CD4-positive, alpha-beta T cell treated with Interleukin-21 for 1 hour (primary cell): ENCODE measurements at places on chromosomes 16 and 17.

DNA sequence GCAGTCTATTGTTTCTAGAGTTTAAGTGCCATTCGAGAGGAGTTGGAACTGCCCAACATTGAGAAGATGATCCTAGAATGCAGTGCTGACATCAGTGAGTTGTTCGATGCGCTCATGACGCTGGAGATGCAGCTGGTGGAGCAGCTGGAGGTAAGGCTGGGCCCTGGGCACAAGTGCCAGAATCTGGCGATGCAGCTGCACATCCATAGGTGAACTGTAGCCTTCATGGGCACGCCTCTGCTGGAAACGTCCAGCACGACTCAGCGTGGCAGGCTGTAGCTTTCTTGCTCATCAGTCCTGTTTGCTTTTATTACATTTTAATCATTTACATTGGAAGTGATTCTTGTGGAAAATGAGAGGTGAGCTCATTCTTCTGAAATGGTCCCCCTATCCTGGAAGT, 31.7 kb downstream of the DRC3 start:
- DNase-seq, result no peak

- no peak for DNase-seq
Observed at GRCh38 chr17:63436523-63437110, 9.5 kb downstream of the CYB561 start.

DNA sequence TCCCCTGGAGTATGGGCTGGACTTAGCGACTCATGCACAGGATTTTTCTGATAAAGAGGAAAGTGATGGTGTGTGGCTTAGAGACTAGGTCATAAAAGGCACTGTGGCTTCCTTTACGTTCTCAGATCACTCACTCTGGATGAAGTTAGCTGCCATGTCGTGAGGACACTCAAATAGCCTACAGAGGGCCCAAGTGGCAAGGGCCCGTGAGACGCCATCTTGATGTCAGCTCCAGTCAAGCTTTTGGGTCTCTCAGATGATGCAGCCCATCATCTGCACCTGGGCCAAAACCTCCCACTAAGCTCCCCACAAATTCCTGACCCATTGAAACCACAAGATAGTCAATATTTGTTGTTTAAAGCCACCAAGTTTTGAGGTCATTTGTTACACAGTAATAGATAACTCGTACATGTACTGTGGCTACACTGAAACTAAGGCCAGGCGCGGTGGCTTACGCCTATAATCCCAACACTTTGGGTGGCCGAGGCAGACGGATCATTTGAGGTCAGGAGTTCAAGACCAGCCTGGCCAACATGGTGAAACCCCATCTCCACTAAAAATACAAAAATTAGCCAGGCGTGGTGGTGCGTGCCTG, 14.7 kb downstream of the ST6GALNAC2 start:
- no peak for DNase-seq

GRCh38 chr16:1789643-1790045, 3.9 kb downstream of the IGFALS start:
- no peak for DNase-seq

- DNase-seq, result no peak
Observed at GRCh38 chr17:46982577-46982976, 3.5 kb upstream of the RPRML start.

- DNase-seq, result no peak
Observed at GRCh38 chr16:68642436-68643101, 2.5 kb upstream of the CDH3 start.

GRCh38 chr17:42248351-42249179, 27.6 kb downstream of the STAT5B start:
- DNase-seq, result peak; percentile 94

DNA sequence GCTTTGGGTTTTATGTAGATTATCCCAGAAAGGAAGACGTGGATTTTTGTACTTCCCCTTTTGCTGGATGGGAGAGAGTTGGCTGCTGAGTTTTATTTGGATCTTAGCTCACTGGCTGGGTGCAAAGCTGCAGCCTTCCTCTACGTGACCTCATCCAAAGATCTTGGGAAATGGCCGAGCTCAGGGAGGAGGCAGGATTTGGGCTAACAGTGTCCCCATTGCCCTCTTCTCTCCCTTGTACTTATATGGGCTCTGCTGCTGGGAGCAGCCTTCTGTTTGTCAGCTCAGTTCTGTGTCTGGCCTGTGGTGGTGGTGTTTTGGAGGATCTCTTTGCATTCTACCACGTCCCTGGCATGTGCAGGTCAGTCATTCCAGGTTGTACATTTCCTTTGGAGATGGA, 2.0 kb downstream of the AOC3 start:
- no peak for DNase-seq

DNA sequence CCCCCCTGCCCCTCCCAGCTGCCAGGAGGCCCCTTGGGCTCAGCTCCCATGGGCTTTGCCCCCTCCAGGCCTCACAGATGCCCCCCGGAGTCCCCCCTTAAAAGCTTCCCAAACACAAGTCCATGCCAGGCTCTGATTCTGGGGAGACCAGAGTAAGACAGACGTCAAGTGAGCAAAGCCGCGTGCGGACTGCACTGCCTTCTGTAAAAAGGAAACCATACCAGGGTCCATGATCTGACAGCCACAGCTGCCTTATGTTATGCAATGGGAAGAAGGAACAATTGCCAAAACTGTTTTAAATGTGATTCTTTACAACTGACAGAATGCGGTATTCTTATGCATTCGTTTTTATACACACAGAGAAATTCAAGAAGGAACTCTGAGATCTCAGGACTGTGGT, 17.9 kb upstream of the HEXD start:
- no peak for DNase-seq

- DNase-seq, result no peak
Observed at GRCh38 chr16:77788181-77789084, at the start of gene VAT1L. VAT1L (plus strand) TSS chr16:77788564; CDS start chr16:77788683, 119 bp downstream.

- DNase-seq, result no peak
Observed at GRCh38 chr17:40625311-40625710, 22.3 kb downstream of the SMARCE1 start.

DNA sequence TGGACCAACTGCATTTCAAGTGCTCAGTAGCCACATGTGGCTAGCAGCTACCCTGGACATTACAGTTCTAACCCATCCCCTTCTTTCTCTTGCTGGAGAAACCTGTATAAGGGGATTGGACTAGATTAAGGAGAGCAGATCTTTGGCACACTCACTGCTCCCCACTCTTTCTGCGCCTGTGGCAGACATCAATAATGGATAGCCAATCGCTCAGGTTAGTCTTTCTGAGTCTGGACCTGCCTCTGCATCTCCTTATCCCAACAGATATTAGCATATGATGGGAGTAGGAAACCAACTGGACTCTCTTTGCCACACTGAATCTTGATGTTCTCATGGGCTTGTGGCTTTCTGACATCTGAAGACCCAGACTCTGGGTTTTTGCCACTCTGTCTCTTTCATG, 81.7 kb downstream of the IRX5 start:
- DNase-seq, result no peak

DNA sequence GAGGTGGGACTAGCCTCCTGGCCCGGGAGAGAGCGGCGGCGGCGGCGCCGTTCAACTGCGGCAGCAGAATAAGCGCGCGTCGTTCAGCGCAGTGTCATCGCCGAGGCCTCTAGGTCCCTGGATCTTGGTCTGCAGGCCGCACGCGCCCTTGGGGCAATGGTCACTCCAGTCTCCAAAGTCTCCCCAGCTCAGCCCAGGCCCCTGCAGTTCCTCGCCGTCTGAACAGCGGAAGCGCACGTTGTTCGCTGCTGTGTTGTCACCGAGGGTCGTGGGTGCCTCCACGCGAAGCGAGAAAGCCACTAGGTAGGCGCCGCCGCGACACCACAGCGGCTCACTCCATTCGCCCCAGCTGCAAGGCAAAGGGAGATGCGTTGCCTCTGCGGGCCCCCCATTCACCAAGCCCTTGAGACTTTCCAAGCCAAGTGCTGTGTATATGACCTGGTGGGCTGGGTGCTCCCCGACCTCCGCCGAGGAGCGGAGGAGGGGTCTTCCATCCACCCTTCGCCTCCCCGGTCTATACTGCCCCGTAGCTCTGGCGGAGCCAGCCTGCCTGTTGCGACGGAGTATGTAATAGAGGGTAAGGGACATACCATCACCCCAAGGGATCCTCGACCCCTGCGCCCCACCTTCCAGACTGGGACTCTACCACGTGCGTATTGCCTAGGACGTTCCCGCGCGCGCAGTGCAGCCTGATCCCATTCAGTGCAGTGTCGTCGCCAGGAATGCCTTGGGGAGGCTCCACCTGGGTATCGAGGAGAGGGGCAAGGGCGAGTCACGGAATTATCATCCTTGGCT, 656 bp downstream of the VMO1 start:
- DNase-seq, result no peak

- no peak for DNase-seq
Observed at GRCh38 chr16:67397036-67397801, 3.9 kb upstream of the TPPP3 start.

DNA sequence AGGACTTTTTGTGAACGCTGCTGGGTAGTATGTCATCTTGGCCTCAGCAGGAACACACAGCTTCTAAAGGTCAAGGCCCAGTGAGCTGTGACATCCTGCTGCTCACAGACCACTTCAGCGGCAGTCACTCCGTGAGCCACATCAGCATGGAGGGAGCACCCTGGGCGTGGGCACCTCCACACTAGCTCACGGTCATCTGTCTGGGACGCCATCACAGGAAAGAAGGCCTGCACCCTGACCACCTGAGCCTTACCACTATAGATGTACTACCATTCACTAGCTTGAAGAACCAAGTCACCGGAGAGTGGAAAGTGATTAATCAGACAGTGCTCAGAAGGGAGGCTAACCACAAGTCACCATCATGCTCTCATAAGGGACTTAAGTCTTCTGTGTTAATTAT, 3.3 kb downstream of the AXIN1 start:
- DNase-seq, result no peak

DNA sequence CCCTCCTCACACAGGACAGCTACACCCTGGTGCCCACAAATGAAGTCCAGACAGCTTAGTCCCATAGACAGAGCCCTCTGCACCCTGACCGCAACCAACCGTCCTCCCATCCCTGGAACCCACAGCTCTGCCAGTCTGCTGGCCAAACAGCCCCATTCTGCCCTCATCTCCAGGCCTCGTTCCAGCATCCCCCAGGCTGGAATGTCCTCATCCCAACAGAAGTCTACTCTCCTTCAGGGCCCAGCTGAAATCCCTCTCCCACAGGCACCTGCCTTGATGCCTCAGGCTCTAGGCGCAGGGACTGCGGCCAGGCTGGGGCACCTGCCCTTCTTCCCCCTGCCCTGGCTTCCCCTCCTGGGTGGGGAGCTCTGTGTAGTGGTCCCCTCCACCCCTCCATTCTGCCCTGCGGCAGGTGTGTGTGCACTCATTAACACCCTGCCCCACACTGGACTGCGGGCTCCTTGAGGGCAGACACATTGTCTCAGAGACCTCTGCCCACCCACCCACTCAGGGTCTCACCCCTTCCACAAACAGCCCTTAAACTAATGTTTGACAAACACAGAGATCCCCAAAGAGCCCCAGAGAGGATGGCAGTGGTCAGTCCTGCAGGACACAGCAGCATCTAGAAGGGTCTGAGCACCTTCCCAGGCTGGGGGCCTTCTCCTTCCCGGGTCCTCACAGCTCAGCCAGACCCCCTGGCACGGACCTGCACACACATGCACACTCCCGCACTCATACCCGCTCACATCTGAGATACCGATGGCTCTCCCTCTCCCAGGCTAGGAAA, 820 bp downstream of the GRIN2C start:
- DNase-seq, result no peak

- DNase-seq, result peak; percentile 17
Observed at GRCh38 chr17:64502021-64502420, 4.1 kb downstream of the DDX5 start.

DNA sequence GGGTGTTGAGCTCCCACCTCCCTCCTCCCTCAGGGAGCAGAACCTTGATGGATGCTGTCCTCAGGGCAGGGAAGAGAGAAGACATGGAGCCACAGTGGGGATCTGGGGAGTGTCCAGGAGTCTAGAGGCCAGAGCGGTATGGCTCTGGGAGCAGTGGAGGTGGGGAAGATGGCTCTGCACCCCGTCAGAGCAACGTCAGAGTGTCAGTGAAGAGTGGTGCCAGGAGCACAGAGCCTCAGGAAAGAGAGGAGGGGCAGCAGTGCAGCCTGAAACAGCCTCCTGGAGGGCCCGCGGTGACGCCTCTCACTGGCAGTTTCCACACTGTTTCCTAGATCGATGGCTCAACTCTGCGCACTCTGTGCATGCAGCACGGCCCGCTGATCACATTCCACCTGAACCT, 23.2 kb upstream of the SLC5A11 start:
- DNase-seq, result no peak

- DNase-seq, result no peak
Observed at GRCh38 chr17:6627019-6627418, 13.5 kb downstream of the KIAA0753 start.

DNA sequence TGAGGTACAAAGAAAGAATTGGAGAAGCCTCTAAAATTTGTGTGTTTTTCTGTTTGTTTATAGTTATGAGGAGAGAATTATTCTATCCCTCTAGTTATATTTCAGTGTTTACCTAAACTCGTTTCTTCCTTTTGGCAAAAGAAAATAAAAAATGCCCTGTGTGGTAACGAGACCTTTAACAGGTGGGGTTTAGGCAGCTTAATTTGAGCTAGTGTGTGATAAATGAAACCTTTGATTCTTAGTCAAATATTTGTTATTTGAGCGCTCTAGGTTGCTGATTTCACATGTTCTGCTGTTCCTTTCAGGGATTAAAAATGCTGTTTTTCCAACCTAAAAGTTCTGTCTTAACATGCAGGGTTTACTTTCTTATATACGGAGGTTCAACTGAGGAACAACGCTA, 17.5 kb downstream of the ERCC4 start:
- DNase-seq, result no peak

DNA sequence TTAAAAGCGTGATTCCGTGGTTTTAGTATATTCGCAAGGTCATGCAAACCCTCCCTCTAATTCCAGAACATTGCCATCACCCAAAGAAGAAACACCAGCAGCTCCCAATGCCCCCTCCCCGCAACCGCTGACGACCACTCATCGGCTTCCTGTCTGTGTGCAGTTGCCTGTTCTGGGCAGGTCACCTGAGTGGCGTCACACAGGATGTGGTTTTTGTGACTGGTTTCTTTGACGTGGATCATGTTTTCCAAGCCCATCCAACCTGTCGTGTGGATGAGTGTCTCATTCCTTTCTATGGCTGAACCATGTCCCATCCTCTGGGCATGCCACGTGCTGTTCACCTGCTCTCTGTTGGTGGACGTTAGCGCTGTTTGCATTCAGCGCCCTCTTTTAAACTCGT, 8.2 kb upstream of the ATP2C2 start:
- DNase-seq, result peak; percentile 12

DNA sequence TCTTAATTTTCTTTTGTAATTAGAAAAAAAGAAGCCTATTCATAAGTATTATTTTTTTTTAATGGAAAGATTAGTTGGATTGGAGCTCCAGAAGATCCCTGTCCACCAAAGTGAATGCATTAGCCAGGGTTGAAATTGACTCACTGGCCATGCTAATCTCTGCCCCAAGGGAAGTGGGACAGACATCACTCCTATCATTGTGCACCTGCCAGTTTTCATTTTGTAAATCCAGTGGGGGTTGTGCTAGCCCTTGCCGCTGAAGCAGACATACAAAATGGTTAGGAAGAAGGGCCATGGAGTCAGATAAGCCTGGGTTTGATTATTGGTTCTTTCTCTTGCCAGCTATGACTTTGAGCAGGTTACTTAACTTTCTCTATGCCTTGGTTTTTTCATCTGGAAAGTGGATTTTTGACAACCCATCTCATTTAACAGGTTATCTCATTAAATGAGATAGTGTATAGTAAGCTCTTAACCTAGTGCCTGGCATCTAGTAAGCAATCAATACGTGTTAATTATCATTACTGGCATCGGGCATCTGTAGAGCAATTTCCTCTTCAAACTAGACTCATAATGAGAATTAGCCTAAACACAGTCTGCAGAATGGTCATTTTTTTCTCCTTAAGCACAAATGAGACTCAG, 216.9 kb downstream of the IRX3 start:
- DNase-seq, result no peak

GRCh38 chr17:28227316-28228108, 91.5 kb upstream of the TMEM97 start:
- DNase-seq, result no peak
